ENCODE measurements at places on chromosomes 7 and 10.

DNA sequence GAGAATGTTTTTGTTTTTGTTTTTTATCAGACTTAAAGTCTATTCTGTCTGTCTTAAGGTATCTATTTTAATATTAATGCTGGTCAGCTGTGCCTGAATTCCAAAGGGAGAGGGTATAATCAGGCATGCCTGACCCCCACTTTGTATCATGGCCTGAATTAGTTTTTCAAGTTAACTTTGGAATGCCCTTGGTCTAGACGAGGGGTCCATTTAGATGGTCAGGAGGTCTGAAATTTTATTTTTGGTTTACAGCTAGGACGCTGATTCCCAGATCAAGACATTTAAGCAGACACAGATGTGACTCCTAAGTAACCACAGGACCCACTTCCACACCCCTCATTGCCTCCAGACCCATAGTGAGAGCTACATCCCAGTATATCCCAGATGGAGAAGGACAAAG lies 189.5 kb downstream of the ARHGAP12 start:
- DNase-seq, result no peak

GRCh38 chr10:86266446-86267242 lies 100.0 kb downstream of the GRID1 start:
- DNase-seq, result no peak

GRCh38 chr7:39413636-39414223 lies 152.5 kb upstream of the YAE1 start:
- no peak for DNase-seq

DNA sequence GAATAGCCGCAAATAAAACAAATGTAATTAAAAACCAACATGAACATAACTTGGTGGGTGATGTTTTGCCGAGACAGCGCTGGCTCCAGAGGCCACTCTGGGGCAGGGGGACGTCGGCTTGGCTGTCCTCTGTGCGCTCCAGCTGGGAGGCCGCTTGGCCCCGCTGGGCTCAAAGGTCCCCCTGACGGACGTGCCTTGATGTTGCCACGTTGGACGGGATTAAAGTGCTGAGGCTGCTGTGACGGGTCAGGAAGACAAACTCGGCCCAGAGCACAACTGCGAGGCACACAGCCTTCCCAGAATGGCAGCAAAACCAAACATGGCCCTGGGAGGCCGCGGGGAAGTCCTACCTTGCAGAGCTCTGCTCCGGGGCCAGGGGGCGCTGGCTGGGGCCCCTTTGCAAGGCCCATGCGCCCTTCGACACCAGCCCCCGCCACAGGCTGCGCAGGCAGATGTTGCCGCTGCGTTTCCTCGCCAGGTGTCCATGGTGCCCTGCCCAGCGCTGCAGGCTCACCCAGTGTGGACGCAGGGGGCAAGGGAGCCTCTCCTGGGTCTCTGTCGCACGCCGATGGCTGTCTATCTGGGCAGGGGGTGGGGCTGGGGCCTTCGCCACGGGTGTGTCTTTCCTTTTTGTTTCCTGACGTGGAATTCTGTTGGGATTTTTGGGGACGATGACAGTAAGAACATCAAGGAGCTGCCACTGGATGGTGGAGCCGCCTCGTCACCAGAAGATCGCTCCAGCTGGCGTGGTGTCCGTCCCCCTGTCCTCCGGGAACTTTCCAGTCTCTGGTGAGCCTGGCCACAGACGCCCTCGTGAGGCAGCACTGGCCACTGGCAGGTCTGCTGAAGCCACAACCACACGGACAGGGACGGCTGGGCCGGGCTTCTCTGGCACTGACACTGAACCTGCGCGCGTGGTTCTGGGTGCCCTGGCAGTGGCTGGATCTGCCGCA lies 99.6 kb upstream of the DIP2C start:
- peak; percentile 27 for DNase-seq

- no peak for DNase-seq
Measured at GRCh38 chr7:157458254-157458633, 121.4 kb downstream of the DNAJB6 start.

DNA sequence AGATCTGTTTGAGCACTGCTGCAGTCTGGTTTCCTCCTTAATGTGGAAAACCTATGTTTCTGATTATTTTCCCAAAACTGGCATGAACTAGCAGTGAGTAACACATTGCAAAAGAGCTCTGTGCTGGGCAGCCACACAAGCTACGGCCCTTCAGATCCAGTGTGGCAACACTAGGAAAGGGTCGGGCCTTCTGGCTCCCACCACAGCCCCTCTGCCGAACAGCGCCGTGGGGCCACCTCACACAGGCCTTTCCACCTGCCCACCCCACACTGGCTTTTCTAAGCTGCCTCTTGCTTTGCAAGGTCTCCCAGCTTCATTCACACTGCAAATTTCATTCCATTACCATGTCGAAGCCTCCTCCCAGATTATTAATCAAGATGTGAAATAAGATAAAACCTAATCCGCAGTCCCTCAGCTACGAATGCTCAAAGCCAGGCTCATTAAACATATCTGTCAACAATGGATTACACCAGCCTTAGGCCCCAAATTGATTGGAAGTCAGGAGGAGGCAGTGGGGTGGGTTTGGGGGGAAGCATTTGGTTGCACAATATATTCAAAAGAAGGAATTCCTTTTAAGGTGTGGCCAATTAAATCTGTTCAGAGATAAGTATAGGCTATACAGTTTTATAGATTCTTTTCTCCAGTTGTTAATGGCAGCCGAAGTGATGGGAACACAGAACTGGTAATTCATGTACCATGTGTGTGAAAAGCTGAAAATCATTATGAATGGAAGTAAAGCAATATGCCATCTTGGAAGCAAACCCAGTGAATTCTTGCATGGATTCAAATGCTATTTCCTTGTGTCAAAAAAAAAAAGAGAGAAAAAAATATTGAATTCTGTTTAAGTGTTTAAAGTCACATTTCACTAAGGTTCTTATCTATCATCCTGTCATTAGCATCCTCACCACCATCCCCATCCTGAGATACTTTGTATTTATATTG lies 223.7 kb downstream of the MTERF1 start:
- no peak for DNase-seq

- no peak for DNase-seq
Measured at GRCh38 chr10:7491949-7492659, 81.3 kb upstream of the SFMBT2 start.

GRCh38 chr7:75881436-75882095 lies 2.7 kb downstream of the RHBDD2 start:
- DNase-seq, result no peak
